Hematopoietic multipotent progenitor cell treated with erythropoietin and hydrocortisone succinate and interleukin-3 and kit ligand, for 17 days (in vitro differentiated cells): ENCODE measurements at places on chromosomes 2 and 18.

GRCh38 chr2:203774760-203775159, 68.3 kb downstream of the CD28 start:
- no peak for DNase-seq

GRCh38 chr2:133773854-133774653, 205.8 kb upstream of the NCKAP5 start:
- no peak for DNase-seq

DNA sequence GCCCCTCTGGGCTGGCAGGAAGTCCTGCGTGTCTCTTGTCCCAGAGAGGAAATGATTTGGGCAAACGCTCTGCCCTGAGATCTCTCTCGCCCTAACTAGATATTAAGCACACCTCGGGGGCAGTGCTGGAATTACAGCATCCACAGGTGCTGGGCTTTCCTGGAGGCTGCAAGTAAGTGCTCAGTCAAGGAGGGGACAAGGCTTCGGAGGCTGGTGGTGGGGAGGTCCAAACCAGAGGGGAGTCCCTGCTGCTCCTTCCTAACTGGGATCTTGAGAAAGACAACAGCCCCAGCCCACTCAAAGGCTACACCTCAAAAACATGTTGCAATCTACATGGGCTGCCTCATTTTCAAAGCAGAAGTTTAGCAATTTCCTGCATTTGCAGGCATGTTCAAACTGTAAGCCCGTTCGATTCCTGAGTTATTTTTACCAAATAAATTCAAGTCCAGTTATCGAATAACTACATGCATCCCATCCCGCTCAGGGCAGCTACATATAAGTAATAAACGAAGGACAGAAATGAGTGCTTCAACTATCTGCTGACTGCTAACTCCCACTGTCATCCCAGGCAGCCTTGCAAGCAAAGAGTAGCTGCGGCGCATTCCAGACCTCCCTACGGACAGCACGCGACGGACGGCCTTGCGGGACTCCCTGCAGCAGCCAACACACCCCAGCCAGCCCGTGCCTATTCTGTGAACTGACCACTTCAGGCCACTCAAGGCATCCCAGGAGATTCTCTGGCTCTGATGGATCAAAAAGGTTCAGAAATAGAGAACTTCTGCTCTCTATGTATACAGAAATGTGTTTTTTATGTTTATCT, 27.5 kb downstream of the ZNF516 start:
- no peak for DNase-seq

DNA sequence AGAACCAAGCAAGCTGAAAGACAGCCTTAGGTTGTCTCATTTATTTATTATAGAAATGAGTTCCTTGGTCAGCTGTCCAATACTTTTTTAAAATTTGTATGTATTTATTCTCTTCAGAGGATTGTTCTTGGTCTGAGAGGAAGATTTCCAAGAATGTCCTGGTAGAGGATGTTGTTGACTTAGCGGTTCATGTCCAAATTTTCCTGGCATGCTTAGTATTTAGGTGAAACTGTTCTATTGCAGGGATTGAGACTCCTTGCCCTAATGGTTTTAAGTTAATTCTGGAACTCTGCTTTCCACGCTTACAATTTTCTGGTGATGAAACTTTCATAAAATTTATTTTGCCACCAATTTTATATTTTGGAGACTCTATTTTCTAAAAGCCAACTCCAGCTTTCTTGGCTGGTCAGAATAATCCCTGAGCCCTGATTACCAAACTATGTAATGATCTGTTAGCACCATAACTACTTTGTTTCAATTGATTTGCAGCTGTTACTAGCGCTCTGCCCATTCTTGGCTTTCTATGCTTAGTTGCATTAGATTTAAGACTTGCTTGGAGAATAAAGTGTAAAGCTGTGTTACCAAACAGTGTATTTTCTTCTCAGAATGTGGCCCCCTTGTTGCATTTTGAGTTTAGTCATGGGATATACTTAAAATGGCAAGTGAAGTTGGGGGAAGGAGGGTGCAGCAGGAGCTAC, 1868.8 kb upstream of the CELF4 start:
- DNase-seq: no peak

- DNase-seq: no peak
Observed at GRCh38 chr2:96914332-96914731, 44.5 kb upstream of the SEMA4C start.

- DNase-seq: no peak
Observed at GRCh38 chr2:132589111-132589830, 80.7 kb downstream of the LYPD1 start.

DNA sequence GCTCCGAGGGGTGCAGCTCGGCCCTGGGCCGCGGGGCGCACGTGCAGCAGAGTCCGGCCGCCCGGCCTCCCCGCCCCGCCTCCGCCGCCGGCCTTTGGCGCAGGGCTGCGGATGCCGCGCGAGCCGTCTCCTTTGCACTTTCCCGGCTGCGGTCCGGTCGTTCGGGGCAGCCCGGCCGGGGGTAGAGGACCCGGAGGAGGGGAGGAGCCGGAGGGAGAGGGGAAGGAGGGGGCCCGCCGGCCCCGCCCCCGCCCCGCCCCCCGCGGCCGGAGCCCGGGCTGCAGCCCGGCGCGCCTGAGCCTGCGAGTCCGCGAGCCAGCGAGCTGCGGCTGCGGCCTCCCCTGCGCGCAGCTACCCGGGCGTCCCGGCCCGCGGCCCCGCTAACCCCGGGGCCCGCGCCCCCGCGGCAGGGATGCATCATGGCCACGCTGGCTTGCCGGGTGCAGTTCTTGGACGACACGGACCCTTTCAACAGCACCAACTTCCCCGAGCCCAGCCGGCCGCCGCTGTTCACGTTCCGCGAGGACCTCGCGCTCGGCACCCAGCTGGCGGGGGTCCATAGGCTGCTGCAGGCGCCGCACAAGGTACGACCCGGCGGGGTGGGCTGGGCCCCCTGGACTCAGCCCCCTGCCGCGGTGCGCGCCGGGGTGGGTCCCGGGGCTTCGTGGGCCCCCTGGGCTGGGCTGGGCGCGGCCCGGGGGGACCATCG, at the start of gene FHOD3:
FHOD3 (plus strand) TSS at position 297 of the 709 bp plus-strand sequence; CDS start at position 420, 123 bp downstream.
- no peak for DNase-seq

DNA sequence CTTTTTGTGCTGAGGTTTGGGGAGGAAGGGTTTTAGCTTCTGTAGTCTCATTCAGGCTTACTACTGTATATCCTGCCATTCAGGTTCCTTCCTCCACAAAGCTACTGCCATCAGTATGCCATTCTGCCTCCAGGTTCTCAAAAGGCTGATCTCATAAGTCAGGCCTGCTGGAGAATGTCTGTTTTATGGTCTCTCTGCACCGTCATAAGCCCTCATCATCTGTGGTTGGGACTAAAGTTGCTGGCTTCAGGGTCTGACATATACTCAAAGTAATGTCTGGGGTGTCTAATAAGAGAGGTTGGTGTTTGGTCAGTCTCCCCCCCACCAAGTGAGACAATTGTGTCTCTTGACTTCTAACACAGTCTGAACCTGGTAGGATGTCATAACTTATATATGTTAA, 36.2 kb upstream of the CCBE1 start:
- DNase-seq: no peak

GRCh38 chr2:123993728-123994323, 31.3 kb upstream of the CNTNAP5 start:
- no peak for DNase-seq

DNA sequence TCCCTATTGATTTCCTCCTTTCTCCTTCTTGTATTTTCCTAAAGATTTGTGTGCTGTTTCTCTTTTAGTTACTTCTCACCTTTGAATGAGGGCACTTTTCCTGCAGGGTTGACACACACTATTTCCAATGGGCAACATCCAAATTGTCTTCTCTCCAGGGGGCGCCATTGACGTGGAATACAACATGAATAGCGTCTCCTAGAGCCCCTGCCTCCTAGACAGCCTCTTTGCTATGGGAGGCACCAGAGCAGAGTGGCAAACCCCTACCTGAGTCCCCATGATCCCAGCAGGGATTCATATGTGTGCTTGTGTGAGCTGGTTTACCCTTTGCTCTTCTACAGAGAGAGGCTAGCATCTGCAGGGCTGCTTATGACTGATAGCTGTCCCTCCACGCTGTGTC, 61.3 kb upstream of the ITSN2 start:
- peak; percentile 74 for DNase-seq

DNA sequence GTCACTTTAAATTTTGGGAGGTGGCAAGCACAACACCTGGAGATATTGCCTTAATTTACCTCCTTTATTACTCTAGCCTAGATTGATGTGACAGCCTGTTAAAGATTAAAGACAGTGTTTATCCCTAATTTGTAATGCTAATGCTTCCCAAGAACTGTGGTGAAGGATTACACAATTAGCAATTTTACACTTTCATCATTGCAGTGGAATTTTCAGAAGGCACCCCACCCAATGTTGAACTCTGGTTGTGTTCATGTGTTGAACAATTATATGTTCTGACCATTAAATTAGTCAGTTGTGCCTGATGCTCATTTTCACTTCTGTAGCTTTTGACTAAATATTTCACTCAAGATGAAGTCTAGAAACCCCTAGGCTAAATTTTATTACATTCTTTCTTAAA, 317.1 kb upstream of the CWC22 start:
- DNase-seq: no peak
